ENCODE measurements at places on chromosomes 6 and 20.

GRCh38 chr6:119544325-119545175, 195.0 kb upstream of the MAN1A1 start:
- DNase-seq: no peak

DNA sequence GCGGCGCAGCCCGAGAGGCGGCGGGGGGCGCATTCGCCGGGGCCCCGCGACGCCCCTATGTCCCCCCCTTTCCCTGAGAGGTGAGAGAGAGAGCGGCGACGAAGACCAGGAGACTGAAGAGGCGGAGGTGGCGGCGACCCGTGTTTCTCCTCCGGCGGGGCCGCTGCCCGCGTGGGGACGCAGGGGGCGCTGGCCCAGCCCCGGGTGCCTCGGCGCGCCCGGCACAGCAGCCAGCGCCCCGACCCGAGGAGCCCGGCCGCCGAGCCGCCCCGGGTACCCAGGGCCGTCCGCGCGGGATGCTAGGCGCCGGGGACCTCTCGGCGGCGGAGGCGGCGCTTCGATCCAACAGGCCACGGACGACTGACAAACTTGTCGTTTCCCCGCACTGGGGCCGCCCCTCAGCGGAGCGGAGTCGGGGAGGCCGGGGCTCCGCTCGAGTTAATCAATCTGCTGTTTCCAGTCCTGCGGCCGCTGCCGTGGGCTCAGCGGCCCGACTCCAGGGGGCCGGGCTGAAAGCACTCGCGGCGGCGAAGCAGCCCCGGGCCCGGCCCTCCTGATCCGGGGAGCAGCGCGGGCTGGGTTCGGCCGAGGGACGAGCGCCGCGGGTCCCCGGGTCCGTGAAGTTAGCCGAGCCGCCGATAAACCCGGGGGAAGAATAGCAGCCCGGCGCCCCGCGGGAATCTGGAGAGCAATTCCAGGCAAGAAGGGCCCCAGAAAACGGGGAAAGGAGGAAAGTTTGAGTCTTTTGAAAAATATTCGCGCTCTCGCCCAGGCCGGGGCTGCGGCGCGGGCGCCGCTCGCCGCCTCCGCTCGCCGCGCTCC, 631 bp downstream of the MDGA1 start:
- no peak for DNase-seq

DNA sequence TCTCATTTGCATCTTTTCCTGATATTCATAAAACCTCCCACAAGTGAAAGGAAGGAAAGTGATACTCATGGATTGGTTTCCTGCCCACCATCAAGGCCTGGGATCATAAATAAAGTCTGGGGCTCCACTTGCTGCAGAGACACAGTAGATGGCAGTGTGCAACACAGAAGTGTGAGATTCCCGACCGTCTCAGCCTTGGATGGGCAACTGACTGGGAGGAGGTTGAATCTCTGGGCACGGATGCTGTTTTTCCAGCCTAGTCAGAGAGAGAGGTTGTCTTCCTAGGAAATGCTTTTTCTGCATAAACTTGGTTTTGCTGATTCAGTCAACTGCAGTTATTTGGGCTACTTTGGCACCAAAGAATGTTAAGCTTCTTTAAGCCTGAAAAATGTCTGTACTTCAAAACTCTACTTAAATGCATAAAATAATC, 9.9 kb upstream of the RFPL4B start:
- peak; percentile 48 for DNase-seq

- DNase-seq: no peak
These were observed 65.7 kb upstream of the DUSP22 start for GRCh38 chr6:226516-227073.

- no peak for DNase-seq
These were observed 20.2 kb downstream of the ZBTB46 start for GRCh38 chr20:63810730-63811490.

- no peak for DNase-seq
These were observed 164.4 kb downstream of the ZFAND3 start for GRCh38 chr6:37983720-37984501.

GRCh38 chr20:14470977-14471661, 133.7 kb upstream of the FLRT3 start:
- no peak for DNase-seq

- DNase-seq: no peak
These were observed 26.8 kb downstream of the TMEM181 start for GRCh38 chr6:158586652-158587051.

DNA sequence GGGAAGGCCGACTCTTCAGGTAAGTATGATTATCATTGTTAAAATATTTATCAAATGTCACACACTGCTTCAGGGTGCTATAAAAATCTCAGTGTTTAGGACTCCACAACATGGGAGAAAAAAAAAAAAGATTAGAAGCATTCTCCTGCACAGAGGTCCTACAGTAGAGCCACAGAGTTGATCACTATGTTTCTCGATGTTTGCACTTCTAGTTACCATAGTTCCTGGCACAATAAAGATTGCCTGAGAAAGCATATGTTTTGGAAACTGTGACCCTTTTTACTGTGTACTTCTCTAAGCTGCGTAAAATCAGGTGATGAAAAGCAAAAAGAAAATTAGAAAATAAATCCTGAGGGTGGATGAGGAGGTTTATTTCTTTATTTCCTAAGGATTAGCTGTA, 269.9 kb upstream of the SYNCRIP start:
- no peak for DNase-seq

DNA sequence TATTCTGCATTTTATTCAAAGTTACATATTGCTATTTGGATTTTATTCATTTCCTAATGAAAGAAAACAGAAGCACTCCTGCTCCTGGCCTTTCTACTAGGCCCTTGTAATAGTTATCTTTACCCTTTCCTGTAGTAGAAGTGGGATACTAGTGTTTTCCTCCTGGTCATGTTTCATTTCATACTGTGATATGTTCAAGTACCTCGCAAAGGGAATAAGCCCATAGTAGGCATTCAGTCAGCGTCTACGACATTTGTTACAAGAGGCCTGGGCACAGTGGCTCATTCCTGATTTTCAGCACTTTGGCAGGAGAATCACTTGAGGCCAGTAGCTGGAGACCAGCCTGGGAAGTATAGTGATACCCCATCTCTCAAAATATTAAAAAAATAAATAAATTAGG, 154.1 kb downstream of the ARID1B start:
- DNase-seq: no peak

- DNase-seq: no peak
These were observed 89.2 kb downstream of the ARID1B start for GRCh38 chr6:156866220-156867015.

- DNase-seq: no peak
These were observed 511.1 kb downstream of the TENT5A start for GRCh38 chr6:81241126-81242041.

DNA sequence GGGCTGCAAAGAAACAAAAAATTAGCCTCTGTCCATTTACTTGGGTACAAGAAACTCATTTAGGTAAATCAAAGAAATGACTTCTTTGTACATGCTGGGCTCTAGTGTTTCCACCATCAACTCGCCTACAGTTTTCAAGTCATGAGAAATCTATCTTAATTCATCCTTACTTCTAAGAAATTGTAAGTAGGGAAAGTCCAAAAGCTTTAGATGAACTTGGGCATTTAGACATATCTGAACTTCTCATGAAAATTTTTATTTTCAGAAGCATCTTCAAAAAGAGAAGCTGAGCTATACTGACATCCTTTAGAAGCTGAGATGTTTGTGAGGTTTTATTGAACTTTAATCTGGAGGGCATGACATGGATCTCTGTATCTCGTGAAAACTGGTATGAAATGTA, 117.3 kb downstream of the MYB start:
- no peak for DNase-seq

GRCh38 chr6:48186746-48187145, 75.7 kb upstream of the PTCHD4 start:
- DNase-seq: no peak

DNA sequence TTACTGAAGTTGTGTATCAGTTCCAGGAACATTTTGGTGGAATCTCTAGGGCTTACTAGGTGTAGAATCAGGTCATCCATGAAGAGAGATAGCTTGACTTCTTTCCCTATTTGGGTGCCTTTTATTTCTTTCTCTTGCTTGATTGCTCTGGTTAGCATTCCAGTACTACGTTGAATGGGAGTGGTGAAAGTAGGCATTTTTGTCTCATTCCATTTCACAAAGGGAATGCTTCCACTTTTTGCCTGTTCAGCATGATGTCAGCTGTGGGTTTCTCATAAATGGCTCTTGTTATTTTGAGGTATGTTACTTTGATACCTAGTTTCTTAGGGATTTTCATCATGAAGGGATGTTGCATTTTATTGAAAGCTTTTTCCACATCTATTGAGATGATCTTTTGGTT, 195.3 kb downstream of the MOXD1 start:
- no peak for DNase-seq

DNA sequence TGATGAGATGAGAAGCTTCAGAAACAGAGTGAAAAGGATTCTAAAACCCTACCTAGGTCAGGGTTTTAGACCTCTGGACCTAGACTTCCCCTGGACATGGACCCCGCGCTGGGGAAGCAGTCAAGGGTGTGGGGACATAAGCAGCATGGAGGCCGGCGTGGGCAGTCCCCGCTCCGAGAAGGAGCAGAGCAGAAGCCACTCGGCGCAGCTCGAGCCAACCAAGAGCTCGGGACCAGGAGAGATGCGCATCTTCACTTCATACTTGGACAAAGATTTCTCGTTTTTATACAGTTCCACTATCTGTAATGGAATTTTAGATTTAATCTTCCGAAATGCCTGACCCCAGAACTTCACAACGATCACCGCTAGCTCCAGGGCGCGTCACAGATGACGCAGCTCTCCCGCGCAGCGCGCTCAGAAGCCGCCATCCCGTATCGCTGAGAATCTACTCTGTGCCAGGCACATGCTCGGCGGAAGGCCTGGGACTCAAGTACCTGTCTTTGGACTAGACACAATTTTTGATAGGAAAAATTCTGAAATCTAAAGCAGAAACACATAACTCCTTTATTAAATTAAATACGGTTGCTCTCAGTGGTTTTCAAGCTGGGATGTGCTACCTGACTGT, 60.3 kb downstream of the WDR27 start:
- no peak for DNase-seq

GRCh38 chr6:79420054-79420453, 117.2 kb downstream of the LCA5 start:
- DNase-seq: no peak

GRCh38 chr20:61434341-61434781, 182.3 kb downstream of the CDH4 start:
- no peak for DNase-seq

DNA sequence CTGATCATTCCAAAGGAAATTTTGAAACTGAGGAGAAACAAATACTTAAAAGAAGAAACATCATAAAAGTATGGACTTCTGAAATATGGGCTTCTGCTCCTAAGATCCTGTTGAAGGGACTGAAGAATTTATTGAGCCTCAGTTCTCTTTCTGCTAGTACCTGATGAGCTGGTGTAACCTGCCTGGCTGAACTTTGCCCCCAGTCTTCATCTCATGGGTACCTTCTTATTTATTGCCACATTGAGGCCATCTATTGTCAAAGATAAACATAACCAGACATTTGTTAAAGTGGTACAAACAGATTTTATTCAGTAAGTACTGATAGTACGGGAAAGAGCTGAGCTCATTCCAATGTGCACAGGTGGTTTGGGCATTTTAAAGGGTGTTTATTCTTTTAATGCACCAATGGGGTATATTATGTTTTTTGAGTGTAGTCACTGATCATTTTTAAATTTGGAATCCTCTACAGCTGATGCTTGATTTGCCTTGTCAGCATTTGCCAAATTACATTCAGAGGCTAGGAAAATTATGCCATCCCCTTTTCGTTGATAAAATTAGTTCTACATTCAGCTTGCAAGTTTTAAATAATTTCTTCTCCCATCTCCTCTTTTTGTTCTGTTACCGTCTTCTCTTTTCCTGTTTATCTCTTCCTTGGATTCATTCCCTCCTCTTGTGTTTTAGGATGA, 118.2 kb downstream of the PRIM2 start:
- DNase-seq: no peak

DNA sequence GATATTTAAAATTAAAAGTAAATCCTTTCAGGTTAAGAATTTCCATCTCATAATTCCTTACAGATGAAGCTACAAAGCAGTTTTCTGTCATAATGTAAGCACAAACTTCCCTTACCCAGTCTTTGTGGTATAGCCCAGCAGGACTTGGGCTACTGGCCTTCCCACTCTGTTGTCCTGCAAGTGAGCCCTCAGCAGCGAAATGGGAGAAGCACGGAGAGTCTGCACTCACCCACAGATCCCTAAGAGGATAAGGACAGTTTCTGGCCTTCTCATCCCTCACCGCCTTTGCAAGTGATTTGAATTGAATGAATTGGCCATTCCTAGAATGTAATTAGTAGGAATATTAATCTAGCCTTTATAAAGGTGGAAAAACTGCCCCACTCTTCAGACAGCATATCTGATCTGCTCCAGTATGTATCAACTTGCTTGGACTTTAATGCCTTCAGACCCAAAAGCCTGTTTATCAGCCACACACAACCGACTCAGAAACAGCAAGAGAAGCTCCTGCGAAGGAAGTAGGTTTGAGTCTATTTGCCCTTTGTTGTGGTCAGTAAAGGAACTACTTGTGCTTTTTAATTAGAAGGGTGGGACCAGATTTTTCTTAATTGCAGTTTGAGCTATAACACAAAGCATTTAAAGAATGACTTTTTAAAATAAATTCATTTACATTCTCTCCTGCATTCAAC, 29.9 kb upstream of the PRDM1 start:
- DNase-seq: no peak

DNA sequence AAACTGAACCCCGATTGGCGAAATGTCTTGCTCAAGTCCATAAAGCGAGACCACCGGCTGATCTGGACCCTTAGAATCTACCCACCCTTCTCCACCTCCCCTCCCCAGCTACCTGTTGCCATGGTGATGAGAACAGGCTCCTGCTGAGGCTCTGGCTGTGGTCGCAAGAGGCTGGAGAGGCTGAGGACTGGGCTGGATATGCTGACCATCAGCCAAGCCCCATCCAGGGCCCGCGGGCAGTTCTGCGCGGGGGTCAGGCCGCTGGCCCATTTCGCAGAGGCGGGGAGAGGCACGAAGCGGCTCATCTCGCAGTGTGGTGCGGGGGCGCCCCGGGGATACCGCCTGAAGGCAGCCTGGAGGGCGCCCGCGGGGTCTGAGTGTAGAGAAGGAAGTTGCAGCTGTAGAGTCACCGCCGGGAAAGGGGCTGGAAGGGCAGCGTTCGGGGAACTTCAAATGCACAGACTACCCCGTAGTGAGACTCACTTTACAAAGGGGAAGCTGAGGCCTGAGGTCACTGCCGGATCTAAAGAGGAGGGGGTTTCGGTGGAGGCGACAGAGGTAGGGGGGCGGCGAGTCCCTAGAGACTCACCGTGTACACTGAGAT, 671 bp downstream of the TAPBP start:
- no peak for DNase-seq

Measured in NCI-H1930 (cell line).